EL (cell line): ENCODE measurements at places on chromosomes 7 and 10.

GRCh38 chr10:70457759-70458305 lies 16.4 kb upstream of the NODAL start:
- no peak for DNase-seq

- no peak for DNase-seq
These were observed 28.7 kb downstream of the PRSS2 start for GRCh38 chr7:142799437-142799835.

DNA sequence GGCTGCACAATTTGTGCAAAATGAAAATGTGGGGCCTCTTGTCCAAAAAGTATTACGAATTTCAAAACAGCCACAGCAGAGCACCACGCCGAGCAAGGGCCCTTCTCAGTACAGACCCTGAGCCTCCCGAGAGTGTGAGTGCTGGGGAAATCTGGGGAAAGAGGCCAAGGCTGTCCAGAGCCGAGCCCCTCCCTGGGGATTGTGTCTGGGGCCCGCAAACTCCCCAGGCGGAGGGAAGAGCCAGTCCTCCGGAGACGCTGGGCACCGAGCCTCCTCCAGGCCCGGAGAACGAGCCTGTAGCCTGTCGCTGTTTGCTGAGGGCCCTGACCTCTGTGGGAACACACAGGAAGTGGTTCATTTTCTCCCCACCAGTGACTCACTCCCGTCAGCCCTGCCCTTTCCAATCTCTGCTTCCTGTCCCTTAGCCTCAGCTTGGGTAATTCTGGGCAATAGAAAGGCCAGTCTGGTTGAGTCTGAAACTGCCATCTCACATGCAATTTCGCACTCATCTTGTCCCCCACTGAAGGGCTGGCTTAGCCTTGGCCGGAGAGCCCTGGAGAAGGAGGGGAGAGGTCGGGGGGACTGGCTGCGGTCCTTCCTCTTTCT lies 19.5 kb upstream of the GNA12 start:
- peak; percentile 98 for DNase-seq

GRCh38 chr7:43501870-43502269 lies 81.0 kb upstream of the STK17A start:
- DNase-seq, result peak; percentile 50

DNA sequence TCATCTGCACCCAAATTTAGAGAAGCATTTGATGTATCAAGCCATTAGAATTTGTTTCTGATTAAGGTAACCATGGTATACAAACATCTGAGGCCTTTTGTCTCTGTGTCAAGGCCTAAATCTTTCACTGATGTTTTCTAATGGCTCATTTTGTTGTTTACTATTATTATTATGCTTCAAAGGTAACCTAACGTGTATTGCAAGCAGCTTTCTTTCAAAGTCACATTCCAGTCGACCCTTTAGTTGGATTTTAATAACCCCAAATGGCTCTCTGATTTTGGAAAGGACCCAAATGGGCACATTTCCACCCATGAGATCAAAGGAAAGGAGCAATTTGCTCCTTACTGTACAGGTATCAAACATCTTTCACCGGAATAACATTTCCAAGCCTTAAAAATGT lies 46.7 kb upstream of the WNT16 start:
- no peak for DNase-seq

- peak; percentile 12 for DNase-seq
These were observed 1050.7 kb downstream of the SORCS3 start for GRCh38 chr10:105691811-105692210.

GRCh38 chr7:85191383-85191782 lies 4.5 kb upstream of the SEMA3D start:
- peak; percentile 43 for DNase-seq
